ENCODE measurements at places on chromosomes 4 and X.

DNA sequence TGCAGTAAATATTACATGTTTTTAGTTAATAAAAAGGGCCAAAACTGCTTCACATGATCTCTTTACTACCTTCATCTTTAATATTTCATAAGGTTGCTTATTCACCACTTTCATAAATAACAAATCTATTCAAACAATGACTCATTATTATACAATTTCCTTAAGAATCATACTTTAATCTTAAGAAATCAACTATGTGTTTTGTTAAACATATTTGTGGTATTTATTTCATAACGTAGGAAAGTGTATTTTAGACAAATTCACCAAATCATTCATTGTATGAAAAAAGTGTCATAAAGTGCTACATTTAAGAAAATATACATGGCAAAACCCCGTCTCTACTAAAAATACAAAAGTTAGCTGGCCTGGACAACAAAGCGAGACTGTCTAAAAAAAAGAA lies 150.5 kb upstream of the RXFP1 start:
- no peak for DNase-seq

DNA sequence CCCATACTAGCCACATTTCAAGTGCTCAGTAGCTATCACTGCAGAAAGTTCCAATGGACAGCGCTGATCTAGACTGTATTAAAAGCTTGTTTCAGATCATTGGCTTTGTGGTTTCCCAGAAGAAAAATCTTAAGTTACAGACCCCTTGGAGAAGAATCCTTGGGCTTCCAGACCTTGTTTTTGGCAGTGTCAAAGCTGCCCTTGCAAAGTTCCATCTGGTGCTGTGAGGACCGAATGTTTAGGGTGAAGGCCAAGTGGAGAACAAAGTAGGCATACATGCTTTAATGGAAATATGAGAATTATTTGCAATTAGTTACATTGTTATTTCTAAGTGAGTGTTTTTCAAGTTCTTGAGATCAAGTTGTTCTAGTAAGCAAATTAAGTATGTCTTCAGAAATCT lies 144.7 kb downstream of the FRMPD4 start:
- DNase-seq = no peak

DNA sequence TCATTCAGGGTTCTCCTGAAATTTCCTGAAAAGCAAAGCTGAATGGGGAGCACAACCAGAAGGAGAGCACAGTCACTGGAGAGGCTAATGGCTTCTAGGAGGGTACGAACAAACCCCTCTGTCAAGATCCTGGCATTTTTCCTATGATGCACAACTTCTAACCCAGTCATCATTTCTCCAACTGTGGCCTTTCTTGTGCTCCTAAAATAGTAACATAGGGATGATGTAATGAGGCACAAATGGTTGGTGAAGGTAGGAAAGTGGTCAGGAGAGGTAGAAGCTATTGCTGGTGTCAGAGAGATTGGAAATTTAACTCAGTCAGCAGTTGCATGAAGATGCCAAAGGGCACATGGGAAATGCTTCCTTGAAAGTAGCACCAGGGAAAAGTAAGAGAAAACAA lies 52.7 kb downstream of the SLC10A7 start:
- DNase-seq = no peak

- DNase-seq = no peak
Measured at GRCh38 chrX:115693476-115693875, 132.5 kb downstream of the PLS3 start.

GRCh38 chrX:12865359-12865758 lies 1.5 kb upstream of the TLR7 start:
- no peak for DNase-seq

GRCh38 chr4:8614365-8615193 lies 22.0 kb downstream of the CPZ start:
- DNase-seq = no peak

DNA sequence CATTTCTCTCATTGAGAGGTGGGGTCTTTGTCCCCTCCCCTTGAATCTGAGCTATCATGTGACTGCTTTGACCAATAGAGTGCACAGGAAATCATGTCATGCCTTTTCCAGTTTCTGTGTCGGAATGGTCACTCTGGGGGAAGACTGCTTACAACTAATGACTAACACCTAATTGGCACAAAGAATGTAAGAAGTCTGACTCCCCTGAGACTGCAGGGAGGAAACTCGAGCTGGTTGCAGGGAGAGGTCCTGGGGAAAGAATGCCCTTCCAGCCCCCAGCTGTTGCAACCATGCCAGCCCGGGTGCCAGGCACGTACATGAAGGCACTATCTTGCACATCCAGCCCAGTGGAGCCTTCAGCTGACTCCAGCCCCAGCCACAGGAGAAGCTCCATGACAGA lies 254.2 kb downstream of the DHX15 start:
- no peak for DNase-seq

Measured in activated CD4-positive, alpha-beta T cell treated with anti-CD3 and anti-CD28 coated beads for 24 hours (primary cell).